Osteocyte (in vitro differentiated cells): ENCODE measurements at places on chromosomes 16 and 17. TPM values are rescaled to one million over a fixed set of nuclear protein-coding genes. Genes with fewer than 3 reads are reported as not detected.

The TUFM gene
- total RNA-seq: 122 and 132 TPM in 2 replicates

The PRRT2 gene
- 8.8 and 13.4 TPM in 2 replicates for total RNA-seq

The SEPTIN12 gene
- not detected in 2 replicates for total RNA-seq

The CLTC gene
- total RNA-seq: 297 and 319 TPM in 2 replicates

The MARVELD3 gene
- 0.24 TPM in 1 of 2 replicates, not detected in the other for total RNA-seq

The CFAP97D1 gene
- total RNA-seq: not detected in 2 replicates

DNA sequence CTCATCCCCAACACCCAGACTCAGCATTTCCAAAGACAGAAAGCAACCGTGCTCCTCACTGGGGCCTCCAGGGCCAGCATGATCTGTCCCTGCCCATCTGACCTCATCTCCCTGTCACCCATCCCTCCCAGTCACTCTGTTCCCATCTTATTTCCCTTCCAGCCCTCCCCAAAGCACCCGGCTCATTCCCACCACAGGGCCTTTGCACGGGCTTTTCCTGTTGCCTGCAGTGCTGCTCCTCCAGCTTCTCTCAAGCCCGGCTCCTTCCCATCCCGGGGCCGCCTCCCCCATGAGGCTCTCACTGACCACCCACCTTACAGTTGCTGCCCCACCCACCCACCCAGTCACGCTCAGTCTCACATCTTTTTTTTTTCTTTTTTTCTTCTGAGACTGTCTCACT lies 54.8 kb downstream of the RMI2 start:
- no peaks in the 10 kb centered on the region for H3K36me3 ChIP-seq
- DNase-seq: no peak
- no peak overlapping the region for H3K27ac ChIP-seq
- no peaks in the 10 kb centered on the region for H3K4me1 ChIP-seq
- no peak overlapping the region for H3K4me3 ChIP-seq

DNA sequence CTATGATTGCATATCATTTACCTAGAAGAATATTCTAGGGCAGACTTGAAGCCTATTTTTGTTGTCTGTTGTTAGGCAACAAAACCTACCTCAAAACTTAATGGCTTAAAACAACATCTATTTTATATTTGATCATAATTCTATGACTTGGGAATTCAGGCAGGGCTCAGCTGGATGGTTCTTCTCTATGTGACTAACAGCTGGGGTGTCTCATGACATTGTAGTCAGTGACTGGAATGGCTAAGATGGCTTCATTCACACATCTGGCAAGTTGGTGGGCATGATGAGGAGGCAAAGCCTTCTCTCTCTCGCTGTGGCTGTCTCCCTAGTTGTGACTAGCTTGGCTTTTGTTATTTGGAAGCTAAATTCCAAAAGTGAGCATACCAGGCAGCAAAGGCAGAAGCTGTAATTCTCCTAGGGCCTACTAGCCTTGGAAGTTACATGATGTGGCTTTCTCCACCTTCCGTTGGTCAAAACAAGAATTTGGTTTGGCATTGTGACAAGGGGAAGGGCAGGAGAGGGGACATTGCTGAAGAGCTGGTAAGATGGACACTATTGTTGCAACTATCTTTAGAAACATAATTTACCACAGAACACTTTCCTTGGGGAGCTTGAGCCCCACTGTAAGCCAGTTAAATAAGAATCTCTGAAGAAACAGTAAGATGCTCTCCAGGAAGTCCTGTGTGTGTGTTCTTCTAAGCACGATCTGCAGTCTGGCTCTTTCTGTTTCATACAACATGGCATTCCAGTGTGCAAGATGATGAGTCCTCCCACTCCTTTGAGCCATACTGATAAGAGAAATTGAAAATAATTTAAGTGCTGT lies 39.4 kb downstream of the ZNRF1 start:
- no peak overlapping the region for H3K4me3 ChIP-seq
- DNase-seq: no peak
- H3K27me3 ChIP-seq: no peaks in the 10 kb centered on the region
- H3K27ac ChIP-seq: no peak overlapping the region
- peaks cover 9% of the 10 kb centered on the region for H3K4me1 ChIP-seq

DNA sequence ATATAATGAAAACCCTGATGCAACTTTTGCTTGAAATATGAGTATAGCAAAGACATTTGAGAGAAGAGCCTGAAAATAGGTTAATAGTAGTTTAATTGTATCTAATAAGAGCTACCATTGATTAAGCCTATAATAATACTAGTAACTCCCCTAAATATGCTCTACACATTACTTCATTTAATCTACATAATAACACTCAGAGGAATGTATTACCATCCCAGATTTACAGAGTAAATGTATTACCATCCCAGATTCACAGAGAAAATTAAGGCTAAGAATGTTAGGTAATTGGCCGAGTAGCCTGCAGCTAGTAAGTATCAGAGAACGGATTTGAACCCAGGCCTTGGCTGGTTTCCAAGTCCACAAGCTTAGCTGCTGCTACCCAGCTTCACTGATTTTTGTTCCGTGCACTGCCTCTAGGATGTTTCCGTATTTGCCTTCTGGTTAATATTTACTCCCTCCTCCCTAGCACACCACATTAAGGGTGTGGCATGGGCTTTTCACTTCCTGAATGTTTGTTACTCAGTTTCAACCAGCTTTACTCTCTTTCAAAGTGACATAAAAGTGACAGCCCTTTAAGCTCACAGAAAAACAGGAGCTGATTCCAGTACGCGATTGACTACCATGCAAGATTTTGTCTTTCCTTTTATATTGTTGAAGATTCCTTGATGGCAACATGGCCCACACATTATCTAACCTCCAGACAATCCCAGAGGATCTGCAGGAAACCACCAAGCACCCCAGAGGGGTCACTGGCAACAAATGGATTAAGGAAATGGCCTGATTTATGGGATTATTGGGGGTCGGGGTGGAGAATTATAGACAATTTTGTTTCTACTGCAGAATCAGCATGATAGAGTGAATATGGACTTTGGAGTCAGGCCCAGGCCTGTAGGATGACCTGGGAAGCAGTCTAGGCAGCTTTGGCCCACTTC lies 26.7 kb upstream of the TOX3 start:
- H3K27ac ChIP-seq: no peak overlapping the region
- H3K36me3 ChIP-seq: no peaks in the 10 kb centered on the region
- no peaks in the 10 kb centered on the region for H3K27me3 ChIP-seq
- no peak for DNase-seq

DNA sequence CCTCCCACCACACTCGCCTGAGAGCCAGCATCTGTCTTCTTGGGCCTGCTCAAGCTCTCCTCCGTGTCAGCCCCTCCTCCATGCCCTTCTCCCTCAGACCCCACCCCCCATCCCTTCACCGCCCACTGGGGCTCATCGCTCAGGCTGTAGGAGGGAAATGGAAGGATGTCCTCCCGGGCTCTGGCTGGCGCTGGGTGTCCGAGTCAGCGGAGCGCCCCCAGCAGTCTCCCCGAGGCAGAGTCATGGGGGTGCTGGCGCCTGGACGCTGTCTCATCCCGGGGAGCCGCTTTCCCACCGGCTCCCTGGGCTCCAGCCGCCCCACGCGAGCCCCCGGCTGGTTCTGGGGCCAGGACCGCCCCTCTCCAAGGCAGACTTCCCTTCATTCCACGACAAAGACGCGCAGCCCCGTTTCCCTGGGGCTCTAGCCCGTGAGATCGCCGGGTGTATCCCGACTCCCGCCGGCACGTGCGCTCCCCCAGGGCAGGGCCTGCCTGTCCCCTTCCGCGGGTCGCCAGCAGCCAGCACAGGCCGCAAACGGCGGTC lies 428 bp upstream of the ANTKMT start:
- no peak for DNase-seq
- peaks cover 22% of the 10 kb centered on the region for H3K4me1 ChIP-seq
- no peaks in the 10 kb centered on the region for H3K36me3 ChIP-seq
- peak overlapping the region; percentile 79 for H3K4me3 ChIP-seq
- no peaks in the 10 kb centered on the region for H3K27me3 ChIP-seq

DNA sequence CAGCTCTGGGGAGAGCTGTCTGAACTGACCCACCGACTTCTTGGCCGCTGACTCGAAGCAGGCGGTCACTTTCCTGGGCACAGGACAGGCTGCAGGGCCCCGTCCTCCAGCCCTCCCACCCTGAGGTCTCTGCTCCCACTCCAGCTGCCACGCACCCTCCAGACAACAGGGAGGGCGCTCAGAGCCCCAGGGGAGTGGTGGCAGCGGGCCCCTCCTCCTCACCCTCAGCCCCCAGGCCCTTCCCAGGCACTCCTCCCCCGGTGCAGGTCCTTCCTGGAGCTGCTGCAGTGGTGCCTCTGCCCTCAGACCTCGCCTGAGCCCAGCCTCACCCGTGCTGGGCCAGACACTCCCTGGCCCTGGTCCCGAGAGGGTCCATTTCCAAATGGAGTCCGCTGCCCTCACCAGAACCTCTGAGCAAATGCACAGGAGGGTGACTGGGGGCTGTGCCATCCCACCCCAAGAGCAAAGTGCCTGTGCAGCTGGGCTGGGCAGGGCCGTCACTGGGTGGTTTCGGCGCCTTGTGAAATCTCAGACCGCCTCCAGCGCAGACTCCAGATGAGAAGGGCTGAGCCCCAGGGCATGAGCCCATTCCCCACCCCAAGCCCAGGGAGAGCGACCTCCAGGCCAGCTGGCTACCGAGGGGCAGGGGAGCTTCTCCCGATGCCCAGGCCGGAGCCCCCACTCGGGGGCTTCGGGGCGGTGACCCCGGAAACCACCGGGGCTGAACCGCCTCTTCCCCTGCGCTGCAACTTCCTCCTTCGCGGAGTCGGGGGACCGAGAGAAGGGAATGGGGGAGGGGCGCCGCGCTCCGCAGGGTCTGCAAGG lies 717 bp downstream of the CYBA start:
- peak; percentile 83 for DNase-seq
- no peaks in the 10 kb centered on the region for H3K27me3 ChIP-seq
- peaks cover 15% of the 10 kb centered on the region for H3K4me1 ChIP-seq
- peaks cover 6% of the 10 kb centered on the region for H3K36me3 ChIP-seq
- H3K27ac ChIP-seq: no peak overlapping the region

DNA sequence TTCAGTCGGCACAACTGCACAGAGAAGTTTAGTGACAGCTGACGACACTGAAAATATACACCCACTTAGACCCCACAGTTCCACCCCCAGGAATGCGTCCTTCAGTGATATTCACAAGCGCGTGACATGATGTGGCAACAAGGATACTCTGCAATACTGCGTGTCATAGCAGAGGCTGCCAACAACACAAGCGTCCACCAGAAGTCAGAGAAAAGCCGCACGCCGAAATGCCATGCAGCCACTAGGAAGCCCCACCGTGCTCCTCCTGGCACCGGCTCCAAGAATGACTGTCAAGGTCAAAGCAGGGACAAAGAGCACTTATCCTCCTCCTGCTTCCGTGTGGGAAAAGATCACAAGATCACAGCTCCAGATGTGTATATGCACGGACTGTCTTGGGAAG lies 3.5 kb downstream of the ATP2A3 start:
- H3K27ac ChIP-seq: no peak overlapping the region
- no peaks in the 10 kb centered on the region for H3K36me3 ChIP-seq
- H3K4me3 ChIP-seq: no peak overlapping the region
- no peak for DNase-seq
- H3K27me3 ChIP-seq: peaks cover 31% of the 10 kb centered on the region
- H3K4me1 ChIP-seq: peaks cover 25% of the 10 kb centered on the region
